NCI-H69 (cell line): ENCODE measurements at places on chromosomes 4 and X.

DNA sequence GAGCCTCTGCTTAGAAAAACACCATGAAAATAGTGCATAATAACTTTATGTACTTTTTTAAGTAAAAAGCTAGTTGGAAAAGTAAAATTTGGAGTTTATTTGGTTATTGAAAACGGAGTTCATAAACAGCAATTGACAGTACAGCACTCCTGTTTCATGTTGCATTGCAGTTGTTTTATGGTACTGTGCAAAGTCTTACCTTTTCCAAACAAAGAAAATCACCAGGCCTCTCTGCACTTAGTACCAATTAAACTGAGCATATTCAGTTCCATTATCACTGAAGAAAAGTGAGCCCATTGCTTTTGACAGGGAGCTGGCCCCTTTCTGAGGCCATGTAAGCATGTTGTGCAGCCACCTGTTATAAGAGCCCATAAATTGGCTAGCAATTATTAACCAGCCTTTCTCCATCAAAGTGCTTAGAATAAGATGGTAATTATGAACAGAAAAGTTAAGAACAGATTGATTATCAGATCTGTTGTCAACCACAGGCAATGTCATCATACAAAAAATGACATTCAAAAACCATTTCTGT, 376.6 kb upstream of the EMCN start:
- peak; percentile 67 for DNase-seq

- peak; percentile 86 for DNase-seq
Observed at GRCh38 chrX:40169193-40170101, 71.7 kb upstream of the BCOR start.

- DNase-seq = peak; percentile 86
Observed at GRCh38 chr4:61251129-61251528, 51.0 kb downstream of the ADGRL3 start.

DNA sequence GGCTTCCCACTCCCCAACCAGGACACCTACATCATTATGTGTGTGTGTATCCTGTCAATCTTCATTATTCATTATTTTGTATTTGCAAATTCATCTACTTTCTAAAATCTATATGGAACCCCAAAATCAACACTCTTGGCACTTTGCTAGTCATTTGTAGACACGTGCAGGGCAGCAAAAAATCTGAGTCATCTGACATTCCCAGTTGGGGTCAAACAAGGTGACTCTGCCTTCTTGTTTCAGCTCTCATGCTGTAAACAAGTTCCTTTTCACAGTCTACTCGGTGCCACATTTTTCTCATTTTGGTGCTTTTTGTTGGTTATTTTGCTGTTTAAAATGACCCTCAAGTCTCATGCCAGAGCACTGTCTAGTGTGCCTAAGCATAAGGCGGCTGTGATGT, 5.9 kb downstream of the MRFAP1L1 start:
- no peak for DNase-seq

DNA sequence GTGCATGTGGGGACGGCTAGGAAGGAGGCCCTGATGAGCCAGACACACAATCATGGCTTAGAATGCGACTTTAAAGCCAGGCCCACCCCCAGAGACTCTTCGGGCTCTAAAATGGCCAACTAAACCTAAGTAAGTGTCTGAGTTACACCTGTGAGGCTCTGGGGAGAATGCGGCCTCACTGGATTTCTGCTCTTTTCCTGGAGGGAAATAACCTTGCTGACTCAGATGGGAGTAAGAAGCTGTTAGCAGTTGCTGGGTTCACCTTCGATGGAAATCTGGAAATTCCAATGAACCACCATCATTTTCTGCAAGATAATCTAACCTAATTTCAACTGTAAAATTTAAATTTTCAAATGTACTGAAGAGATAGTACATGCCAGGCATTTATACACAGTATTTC, 97.6 kb upstream of the MAML3 start:
- peak; percentile 37 for DNase-seq

- no peak for DNase-seq
Observed at GRCh38 chr4:186067757-186068385, 1.1 kb upstream of the TLR3 start.
